ENCODE measurements at places on chromosomes 6 and 20.
A peak's percentile ranks its signal among the peaks of the same experiment; 100 is the strongest.

GRCh38 chr6:150996968-150997367 lies 131.5 kb downstream of the MTHFD1L start:
- DNase-seq = no peak

DNA sequence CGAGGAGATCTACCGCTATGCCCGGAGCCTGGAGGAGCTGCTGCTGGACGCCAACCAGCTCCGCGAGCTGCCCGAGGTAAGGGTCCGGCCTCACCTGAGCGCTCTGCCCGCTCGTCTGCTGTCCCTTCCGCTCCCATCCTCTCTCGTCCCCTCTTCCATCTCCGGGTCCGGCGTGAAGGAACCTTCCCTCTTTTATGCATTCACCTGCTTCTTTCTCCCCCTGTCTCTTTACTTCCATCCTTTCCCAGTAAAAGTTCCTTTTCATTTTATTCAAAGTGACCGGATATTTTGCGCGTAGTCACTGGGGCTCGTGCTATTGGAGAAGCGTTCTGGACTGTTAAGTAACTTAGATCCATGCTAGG lies 516 bp downstream of the LRRC1 start:
- no peak for DNase-seq

DNA sequence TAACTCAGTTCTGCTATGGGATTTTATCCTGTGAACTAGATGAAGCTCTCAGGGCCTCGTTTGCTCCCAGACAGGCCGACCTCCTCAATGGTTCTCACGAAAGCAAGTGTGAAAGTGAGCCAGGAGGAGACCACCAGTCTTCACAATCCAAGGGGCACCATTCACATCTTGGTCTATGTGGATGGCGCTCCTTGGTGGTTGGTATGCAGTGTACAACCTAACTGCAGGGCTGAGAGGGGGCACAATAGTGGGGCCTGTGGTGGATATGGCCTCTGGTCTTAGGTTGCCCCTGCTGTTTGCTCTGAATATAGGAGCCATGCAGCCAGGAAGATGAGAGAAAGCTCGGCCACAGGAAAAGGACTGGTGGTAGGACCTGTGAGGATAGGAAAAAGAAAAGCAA lies 24.7 kb downstream of the TRIM26 start:
- DNase-seq = no peak

DNA sequence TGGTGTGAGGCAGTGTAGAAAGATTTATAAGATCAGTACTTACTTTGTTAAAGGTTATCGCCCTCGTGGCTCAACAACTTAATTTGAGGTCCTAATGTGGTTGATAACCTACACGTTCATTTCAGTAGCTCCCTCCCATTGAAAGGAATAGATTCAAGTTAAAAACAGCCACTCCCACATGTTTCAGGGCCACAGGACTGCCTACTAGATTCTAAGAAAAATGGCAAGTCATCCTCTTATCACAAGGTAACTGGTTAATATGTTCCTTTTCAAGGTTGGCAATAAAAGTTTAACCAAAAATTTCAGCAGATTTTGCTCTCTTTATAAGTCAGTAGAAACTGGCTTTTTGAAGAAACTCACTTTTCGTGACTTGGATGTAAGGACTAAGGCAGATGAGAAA lies 17.1 kb downstream of the GSTA2 start:
- DNase-seq = no peak

- peak; percentile 65 for DNase-seq
These were observed 402.9 kb upstream of the RUNX2 start for GRCh38 chr6:44925100-44925739.

GRCh38 chr20:51172558-51173428 lies 149.9 kb upstream of the KCNG1 start:
- DNase-seq = no peak

DNA sequence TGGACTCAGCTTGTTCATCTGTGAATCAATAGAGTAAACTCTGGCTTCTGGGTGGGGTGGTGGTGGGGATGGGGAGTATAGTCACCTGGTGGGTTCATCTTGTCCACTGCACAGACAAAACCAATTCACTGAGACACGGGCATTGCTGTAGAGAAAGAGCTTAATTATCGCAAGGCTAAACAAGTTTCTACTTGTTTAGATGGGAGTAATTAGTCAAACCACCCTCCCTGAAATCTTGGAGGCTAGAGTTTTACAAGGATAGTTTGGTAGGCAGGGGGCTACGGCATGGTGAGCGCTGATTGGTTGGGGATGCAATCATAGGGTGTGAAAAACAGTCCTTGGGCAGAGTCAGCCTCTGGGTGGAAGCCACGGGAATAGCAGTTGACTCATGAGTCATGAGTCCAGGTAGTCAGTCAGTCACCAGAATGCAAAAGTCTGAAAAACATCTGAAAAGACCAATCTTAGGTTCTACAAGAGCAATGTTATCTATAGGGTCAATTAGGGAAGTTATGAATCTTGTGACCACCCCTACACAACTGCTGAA lies 77.8 kb downstream of the STMND1 start:
- DNase-seq = no peak
